ENCODE measurements at places on chromosomes 3 and 15. TPM values are rescaled to one million over a fixed set of nuclear protein-coding genes. Genes with fewer than 3 reads are reported as not detected.

DNA sequence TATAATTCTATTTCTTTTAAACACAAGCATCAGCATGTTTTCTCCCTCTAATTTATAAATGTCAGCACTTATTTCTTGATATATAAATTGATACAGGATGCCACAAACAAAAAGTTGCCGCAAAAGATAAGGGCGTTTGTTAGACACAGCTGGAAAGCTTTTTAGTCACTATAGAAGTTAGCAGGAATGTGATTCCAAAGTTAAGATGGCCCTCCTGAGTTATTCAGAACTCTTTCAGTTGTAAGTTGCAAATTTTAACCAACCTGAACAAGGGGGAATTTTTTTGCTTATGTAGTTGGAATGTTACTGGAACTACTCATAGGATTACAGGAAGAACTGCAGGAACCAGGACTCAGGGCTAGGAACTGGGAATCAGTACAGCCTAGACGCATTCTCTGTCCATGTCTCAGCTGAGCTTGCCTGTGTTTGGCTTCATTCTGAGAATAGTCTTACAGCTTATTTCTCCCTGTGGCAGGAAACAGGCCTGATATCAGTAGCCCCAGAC lies 166.3 kb downstream of the VGLL4 start:
- DNase-seq = no peak

DNA sequence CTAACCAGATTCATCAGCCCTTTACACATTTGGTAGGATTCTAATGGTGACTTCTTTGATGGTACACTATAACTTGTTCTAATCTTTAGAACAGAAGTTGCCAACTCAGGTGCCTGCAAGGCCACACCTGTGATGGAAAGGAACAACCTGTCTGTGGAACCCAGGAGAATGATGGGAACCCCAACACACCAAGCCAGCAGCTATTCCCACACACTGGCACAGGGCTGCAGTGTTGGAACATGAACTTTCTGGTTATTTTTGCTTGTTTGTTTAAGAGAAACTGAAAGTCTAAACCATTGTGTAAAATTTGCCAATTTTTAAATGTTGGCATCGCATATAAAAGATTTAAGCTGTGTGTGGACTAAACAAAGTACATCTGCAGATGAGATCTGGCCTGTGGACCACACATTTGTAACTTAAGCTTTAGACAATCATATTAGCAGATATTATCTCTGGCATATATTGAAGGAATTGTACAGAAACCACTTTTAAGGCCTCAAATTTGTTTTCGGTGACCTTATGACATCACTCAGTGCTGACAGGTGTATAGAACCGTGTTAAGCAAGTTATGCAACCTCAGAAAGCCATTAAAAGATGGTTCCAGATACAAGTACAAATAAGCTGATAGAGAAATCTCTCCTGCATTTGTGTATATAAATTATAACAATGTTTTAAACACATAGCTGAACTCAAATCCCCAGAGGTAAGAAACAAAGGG lies 242.9 kb downstream of the SLC9A9 start:
- DNase-seq = no peak

GRCh38 chr3:128492671-128493569 lies at the start of gene GATA2:
TSS of gene GATA2 (minus strand) at chr3:128493201. CDS start at chr3:128487031, 6,170 bp downstream.
- no peak for DNase-seq

GRCh38 chr3:4670352-4670751 lies 177.2 kb downstream of the ITPR1 start:
- DNase-seq = no peak

DNA sequence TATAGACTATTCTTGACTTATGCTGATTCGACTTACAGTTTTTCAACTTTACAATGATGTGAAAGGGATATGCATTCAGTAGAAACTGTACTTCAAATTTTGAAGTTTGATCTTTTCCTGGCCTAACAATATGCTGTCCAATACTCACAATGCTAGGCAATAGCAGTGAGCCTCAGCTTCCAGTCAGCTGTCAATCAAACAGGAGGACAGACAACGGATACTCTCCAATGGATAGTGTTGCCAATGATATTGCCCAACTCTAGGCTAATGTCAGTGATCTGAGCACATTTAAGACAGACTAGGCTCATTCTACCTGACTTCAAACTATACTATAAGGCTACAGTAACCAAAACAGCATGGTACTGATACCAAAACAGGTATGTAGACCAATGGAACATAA lies 55.0 kb upstream of the ZNF280D start:
- DNase-seq = no peak

- DNase-seq = no peak
Observed at GRCh38 chr3:62622553-62623174, 249.3 kb upstream of the FEZF2 start.

DNA sequence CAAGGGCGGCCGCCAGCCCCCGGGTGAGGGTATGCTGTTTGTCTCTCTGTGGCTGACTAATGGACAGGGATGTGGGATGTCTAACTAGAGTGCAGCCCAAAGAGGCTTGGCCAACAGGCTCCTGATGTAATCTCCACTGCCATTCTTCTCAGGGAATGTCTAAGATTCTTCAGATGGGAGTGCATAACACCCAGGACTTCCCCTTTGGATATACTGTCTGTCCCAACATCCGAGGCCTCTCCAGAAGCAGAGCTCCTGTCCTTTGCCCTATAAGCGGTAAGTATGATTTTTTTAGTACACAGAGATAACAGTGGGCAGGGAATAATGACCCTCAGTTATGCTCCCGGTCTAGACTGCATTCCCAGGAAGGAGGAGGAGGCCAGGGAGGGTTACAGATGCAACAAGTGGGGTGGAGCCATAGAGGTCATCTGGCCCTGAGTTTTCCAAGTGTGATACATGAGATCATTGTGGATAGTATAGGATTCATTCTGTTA lies 62.5 kb upstream of the SLCO2A1 start:
- DNase-seq = no peak

- DNase-seq = no peak
Observed at GRCh38 chr3:100123112-100123511, 8.8 kb upstream of the FILIP1L start.

DNA sequence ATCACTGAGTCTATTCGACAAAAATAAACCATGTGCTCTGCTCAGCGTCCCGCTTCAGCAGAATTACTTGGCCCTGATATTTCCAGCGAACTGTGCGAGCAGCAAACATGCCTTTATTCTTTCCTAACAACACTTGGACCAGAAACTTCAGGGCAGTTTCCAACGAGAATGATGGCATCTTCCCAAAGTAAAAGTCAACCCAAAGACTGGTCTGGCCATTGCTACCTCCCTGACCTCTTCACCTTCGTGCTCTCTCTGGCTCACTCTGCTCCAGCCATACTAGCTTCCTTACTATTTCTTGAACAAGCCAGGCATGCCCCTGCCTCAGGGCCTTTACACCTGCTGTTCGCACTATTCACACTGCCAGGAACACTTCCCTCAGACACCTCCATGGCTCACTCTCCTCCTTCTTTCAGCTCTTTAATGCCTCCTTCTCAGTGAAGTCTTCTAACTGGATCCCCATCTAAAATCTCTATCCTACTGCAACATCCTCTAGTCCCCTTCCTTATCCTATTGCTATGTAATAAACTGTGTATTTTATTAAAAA lies 6.3 kb downstream of the HOMER2 start:
- DNase-seq = no peak

DNA sequence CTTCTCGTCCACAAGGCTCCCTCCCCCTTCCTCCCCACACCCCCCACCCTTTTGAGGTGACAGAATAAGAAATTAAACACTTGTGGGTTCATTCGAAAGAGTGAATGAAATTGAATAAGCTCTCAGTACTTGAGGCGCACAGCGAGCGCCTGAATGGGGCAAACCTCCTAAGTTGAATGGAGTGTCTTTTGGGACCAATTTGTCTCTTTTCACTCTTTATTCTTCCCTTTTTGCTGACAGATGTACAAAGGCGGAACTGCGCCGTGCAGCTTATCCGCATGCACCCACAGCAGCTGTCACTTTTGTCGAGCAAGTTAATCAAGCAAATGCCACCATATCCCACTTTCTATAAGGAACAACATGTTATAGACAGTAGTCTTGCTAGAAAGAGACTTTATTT lies 47.9 kb upstream of the FEZF2 start:
- no peak for DNase-seq

DNA sequence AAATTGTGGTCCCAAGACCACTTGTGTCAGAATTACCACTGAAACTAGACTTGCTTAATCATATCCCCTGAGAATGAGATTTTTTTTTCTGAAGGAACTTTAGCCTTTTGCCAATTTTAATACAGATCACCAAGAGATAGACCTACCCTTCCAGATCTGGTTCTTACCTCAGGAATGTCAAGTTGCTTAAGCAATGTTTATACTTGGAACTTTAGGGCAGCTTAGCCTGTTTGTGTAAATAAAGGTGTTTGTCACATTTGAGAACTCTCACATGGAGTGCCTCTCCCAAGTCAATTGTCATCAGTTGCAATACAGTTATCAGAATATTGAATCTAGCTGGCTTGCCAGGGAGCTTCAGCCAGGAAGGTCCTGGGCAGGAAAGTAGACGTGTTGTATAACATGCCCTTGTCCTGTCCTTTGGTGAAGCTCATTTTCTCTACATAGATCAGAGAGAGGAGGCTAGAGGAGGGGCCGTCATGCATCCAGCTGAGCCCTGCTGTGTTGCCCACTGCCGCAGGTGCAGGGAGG lies 3.9 kb downstream of the GPD1L start:
- no peak for DNase-seq

DNA sequence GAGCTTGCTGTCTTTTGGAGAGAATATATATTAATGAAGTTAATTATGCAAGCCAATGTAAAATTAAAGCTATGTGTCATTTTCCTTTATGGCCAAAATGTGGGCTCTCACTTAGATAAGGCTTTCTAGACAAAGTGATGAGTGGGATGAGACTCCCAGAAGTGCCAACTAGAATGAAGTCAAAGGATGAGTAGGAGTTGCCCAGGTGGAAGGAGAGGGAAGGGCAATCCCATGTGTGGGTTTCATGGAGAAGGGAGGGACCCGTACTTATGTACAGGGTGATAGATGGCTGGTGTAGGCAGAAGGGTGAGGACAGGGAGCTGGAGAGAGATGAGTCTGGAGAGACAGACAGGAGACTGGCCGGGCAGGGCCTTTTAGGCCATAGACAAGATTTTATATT lies 239.2 kb downstream of the THRB start:
- DNase-seq = no peak

GRCh38 chr15:91854639-91854990 lies 1.1 kb downstream of the SLCO3A1 start:
- no peak for DNase-seq

GRCh38 chr15:76346669-76347481 lies 10.3 kb downstream of the ISL2 start:
- no peak for DNase-seq

Gene VGLL3
- total RNA-seq = 60.0 TPM

Gene SLC4A7
- total RNA-seq = 219 TPM

Gene UMPS
- total RNA-seq = 18.4 TPM
